Ascending aorta (tissue), 2 donors: ENCODE measurements at places on chromosomes 13 and 19.

GRCh38 chr19:55432241-55432959 is 10.7 kb downstream of the SHISA7 start:
- DNase-seq: no peak

DNA sequence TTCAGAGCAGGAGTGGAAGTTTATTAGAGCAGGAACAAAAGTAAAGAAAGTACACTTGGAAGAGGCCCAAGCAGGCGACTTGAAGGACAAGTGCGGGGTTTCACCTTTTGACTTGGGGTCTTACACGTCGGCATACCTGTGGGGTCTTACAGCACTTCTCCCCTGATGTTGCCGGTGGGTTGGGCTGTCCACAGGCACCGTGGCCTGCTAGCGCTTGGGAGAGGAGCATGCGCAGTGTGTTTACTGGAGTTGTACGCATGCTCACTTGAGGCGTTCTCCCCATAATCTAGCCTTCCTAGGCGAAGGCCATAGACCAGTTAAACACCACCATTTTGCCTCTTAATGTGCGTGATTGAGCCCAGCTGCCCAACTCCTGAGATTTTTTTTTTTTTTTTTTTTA is 25.0 kb upstream of the PLEKHF1 start:
- DNase-seq: no peak

GRCh38 chr13:76758257-76758656 is 127.9 kb downstream of the KCTD12 start:
- no peak for DNase-seq

GRCh38 chr19:37975071-37975470 is 68.1 kb downstream of the SIPA1L3 start:
- no peak for DNase-seq

DNA sequence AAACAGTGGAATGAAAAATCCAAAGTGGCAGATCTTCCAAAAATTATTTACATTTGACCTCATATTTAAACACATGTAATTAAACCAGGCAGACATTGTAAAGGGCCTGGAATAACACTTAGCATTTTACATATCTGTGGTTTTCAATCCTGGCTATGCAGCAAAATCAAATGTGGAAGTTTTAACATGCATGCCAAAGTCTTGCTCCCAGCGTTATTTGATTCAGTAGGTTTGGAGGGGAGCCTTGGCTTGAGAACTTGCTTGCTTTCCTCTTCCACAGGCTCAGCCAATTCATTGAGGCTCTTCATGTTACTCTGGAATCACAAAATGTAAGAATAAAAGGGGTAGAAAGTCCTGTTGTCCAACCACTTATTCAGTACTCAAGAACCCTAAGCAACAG is 42.5 kb upstream of the INTS6 start:
- no peak for DNase-seq

DNA sequence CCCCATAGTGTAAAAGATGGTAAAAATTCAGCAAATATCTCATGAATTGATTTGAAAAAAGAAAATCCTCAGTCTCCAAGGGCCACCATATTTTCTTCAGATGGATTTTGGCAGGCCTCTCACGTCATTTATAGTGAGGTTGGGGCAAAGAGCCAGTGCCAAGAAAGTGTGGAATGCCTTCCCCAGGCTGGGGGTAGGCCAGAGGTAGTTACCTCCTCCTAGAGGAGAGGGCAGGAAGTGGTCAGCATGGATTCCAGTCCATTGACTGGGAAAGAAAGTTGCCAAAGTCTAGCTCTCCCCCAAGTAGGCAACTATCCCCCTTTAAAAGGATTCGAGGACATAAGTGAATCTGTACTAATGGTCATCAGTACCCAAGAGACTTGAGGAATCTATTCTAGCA is 68.4 kb upstream of the KCTD4 start:
- DNase-seq: no peak

DNA sequence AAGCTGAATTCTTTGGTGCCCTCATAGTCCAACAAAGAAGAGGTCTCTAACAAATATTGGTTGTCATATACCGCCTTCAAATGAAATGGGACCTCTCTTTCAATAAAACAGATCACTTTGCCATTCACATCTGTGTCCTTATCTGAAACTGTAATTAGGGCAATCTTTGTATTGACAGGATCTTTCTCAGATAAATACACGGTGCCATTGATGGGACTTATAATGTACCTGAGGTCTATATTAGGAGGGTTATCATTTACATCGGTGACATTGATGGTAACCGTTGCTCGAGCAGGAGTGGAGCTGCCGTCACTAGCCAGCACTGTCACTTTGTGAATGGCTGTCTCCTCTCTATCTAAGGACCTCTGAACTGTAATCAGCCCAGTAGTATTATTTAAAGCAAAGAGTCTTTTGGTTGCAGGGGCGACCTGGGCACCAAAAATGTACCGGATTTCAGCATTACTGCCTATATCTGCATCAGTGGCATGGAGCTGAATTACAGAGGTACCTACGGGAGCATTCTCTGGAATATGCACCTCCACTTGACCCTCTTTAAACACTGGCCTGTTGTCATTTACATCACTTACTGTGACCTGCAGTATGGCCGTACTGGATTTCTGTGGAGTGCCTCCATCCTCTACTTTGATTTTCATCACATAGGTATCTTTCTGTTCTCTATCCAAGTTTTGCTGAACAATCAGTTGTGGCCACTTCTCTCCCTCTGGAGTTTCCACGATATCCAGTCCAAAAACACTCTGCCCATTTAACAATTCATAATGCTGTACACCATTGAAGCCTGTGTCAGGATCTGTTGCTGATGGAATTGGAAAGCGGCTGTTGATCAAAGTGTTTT is 2.8 kb downstream of the PCDH9 start:
- no peak for DNase-seq

- no peak for DNase-seq
These were observed 4.7 kb downstream of the SLC1A5 start for GRCh38 chr19:46783670-46784069.

- no peak for DNase-seq
These were observed 28.1 kb downstream of the BRD4 start for GRCh38 chr19:15304140-15304705.

- DNase-seq: no peak
These were observed 1.8 kb downstream of the SPPL2B start for GRCh38 chr19:2330255-2330631.

DNA sequence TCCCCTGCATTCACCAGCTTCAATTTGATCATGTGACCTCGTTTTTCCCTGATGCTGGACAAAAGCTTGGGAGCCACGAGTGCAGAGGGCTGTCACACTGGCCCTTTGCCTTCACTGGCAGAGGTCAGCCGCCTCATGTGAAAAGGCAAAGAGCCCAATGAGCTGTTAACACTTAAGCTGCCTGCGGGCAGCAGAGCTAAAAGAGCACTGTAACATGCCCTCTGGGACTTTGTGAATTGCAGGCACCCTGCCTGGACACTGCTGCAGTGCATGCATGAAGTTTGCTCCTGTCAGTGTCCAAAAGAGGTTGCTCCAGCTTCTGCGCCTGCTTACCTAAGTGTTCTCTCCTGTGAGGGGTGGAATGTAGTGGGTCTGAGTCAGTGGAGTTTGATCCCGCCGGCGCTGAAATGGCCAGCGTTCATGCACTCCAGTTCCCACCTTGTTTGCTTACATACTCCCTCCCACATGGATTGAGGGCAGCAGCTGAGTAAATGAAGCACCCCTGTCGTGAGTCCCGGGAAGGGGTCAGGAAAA is 193.7 kb downstream of the RFC3 start:
- no peak for DNase-seq

DNA sequence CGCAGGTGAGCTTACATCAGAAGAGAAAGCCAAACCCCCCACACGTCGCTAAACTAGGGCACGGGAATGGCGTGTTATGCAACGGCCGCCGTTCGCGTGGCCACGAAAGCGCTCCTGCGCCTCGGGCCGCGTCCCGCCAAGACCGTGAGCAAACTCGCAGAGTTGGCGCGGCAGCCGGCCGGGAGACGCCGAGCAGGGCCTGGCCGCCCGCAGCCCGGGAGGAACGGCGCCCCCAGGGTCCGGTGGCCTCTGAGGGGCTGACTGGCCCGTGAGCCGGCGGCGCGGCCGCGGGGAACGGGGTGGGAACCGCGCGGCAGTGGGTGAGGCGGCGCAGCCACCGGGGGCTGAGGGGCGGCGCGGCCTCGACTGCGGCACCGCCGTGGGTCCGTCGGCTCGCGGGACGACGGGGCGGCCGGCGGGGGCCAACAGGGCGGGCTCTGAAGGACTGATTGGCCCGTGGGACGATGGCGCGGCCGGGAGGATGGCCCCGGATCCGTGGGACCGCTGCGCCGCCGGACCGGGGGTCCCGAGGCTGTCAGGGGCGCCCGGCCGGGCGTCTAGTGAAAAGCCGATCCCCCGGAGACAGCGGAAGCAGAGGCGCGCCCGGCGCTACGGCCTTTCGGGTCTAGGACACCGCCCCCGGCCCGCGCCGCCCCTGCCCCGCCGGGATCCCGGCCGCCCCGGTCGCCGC is 903 bp downstream of the LATS2 start:
- DNase-seq: peak; percentile 70

- no peak for DNase-seq
These were observed 1.5 kb downstream of the FXYD3 start for GRCh38 chr19:35117116-35117515.

DNA sequence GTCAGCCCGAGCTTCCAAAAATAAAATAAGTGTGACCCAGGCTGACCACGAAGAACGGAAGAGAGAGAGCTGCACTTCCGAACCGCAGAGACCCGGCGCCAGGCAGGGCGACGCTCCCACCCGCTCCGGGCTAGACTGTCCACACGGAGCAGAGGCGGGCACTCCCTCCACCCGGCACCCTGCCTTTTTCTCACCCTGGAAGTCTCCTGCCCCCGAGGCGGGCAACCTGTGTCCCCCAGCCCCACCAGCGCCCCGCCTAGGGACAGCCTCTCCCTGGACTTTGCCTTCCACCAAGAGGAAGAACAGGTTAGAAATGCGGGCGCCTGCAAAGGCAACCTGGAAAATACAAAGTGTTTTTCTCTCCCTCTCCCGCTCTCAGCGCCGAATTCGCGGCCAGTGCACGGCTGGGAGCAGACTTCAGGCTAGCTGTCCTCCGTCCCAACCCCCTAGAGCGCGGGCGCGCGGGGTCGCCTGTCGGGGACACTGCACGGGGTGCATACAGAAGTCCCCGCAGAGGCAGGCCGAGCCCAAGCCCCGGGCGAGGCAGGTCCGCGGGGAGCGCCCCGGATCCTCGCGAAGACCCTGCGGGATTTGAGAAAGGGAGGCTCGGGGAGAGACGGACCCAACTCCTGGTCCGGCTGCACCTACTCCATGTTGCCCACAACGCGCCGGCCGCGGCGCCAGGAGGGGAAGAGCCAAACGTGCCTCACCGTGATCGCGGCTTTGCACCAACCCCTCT is 845 bp downstream of the SPRY2 start:
- DNase-seq: peak; percentile 76

DNA sequence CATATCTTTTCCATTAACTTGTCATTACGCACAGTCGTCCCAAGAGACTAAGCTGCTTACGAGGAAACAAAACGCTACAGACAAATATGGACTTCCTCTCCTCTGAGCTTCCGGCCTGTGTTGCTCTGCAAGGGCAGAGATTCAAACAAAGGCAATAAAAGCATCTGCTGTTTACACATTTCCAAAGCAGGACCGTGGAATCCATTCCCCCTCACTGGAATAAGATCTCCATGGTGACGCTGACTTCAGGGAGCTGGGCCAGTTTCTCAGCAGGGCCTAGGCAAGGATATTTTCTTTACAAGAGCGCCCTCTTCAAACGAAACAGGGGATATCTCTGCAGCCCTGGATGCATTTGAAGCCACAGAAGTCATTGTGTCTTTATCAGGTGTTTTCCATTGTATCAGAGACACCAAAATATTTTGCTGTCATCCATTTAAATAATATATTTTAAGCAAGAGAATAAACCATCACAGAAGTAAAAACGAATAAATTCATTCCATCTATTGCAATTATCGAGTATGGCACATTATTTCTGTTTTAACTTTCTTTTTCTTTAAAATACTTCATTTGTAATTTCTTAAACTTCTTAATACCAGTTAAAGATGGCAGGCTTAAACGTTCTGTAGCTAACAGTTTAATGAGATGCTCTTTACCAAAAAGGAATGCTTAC is 177.5 kb downstream of the DCLK1 start:
- DNase-seq: no peak

- no peak for DNase-seq
These were observed 44.8 kb downstream of the DNM2 start for GRCh38 chr19:10762656-10763055.

DNA sequence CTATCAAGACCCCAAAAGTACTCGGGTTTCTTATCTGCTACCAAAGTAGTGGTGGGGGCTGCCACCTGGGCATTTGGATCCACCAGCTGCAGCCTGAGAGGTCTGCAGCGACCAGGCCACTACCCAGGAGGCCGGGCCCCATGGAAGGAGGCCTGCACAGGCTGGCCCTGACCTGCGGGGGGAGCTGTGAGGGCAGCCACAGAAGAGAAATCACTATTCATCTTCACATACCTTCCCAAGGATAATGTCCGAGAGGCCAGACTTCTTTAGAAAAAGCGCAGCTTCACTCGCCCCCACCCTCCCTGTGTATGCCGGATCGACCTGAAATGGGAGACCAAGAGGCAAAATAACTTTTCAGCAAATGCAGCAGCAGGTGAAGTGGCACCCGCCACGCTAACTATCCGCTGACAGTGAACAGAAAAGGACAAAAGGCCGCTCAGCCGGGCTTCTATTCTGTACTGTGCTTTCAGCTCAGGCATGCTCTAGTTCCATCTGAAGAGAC is 30.1 kb downstream of the EPS15L1 start:
- DNase-seq: no peak

GRCh38 chr19:30497034-30497433 is 124.8 kb downstream of the ZNF536 start:
- no peak for DNase-seq

DNA sequence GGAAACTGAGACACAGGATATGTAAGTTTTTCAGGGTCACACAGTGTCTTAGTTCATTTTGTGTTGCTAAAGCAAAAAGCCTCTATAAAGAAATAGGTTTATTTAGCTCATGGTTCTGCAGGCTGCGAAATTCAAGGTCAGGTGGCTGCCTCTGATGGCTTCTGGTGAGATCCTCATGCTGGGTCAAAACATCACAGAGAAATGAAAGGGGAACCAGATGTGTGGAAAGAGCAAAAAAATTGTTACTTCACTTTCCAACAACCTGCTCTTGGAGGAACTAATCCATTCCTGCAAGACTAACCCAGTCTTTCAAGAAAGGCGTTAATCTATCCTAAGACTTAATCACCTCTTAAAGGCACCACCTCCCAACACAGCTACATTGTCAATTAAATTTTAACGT is 64.2 kb upstream of the UBL3 start:
- no peak for DNase-seq

- peak; percentile 22 for DNase-seq
These were observed 263.1 kb downstream of the ZNF536 start for GRCh38 chr19:30634996-30635975.

DNA sequence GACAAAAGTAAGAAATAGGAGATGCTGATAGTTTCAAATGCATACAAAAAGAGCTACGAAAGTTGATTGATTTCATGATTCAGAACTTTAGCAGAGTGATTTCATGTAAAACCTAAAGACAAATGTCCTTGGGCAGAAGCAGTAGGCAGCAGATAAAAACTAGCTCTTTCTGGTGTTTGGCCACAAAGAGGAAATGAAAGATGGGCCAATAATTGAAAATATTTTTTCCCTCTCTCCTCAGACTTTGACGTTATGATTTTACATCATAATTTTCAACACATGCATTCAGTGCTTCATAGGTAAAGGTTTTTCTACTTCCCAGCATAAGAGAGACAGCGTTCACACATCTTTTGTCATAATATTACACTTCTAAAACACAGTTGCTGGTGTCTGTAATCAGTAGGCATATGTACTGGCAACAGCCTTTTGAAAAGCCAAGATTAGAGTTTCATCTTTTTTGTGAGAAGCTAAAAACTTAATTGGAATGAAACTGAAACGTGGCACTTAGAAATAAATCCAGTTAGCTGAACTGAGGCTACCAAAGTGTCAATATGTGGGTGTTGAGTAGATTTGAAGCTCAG is 9.3 kb downstream of the SCEL start:
- no peak for DNase-seq
